ENCODE measurements at places on chromosomes 7 and 10.

GRCh38 chr7:140235114-140235513 is 58.3 kb upstream of the KDM7A start:
- DNase-seq, result no peak

DNA sequence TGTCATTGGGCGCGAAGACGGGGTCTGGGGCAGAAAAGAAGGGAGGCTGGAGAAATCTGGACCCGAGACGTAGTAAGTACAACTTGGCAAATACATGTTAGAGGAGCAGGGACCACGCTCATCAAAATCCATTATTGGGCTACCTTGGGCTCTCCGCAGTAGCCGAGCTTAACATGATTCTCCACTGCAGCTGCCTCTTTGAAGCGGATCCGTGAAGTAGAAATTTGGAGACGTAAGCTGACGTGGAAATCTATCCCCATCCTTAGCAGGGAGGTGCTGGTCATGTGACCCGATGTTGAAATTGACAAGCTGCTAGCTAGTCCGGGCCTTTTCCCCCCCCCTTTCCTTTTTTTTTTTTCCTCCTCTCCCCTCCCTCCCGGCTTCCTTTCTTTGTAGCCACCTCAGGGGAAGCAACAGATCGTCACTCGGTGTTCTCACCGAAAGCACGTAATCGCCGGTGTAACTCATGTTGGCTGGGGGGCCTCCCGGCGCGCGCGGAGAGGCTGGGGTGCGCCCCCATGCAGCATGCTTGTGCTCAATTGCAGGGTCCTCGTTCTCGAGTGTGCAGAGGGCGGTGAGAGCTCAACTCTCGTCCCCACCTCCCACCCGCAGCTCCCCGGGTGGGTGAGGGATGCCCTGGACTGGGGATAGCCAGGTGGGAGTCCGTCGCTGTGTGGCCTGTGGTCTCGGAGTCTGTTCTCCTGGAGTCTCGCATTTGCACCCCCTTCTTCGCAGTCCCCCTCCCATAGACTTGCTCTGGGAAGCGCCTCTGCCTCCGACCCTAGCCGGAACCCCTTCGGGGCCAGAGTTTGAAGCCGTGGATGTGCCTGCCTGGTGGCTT is at the start of gene HOXA11:
Gene HOXA11 (minus strand): TSS at position 220 of the 841 bp plus-strand sequence. CDS start 88 bp downstream, at position 132.
- peak; percentile 97 for DNase-seq

GRCh38 chr7:122628651-122629411 is 70.1 kb downstream of the RNF133 start:
- no peak for DNase-seq

DNA sequence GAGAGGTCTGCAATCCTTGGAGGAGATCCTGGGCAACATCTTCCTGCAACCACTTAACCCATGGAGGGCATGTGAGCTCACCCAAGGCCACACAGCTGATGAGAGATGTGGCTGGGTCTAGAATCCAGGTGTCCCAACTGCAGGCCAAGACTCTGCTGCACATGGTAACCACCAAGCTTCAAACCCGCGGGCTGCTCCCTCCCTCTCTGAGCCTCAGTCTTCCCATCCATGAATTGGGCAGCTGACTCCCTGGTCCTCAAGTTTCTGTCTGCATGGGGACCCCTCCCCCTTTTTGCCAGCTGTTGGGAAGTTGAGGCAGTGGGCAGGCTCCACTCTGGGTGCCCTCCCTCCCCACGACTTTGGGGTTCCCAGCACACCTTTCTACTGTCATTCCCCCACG is 20.9 kb upstream of the INMT start:
- DNase-seq, result no peak

- no peak for DNase-seq
Observed at GRCh38 chr7:38822549-38822948, 86.4 kb downstream of the VPS41 start.

- DNase-seq, result no peak
Observed at GRCh38 chr10:33085313-33085833, 127.3 kb upstream of the ITGB1 start.

- peak; percentile 91 for DNase-seq
Observed at GRCh38 chr10:31034098-31034909, 2.6 kb upstream of the ZNF438 start.

DNA sequence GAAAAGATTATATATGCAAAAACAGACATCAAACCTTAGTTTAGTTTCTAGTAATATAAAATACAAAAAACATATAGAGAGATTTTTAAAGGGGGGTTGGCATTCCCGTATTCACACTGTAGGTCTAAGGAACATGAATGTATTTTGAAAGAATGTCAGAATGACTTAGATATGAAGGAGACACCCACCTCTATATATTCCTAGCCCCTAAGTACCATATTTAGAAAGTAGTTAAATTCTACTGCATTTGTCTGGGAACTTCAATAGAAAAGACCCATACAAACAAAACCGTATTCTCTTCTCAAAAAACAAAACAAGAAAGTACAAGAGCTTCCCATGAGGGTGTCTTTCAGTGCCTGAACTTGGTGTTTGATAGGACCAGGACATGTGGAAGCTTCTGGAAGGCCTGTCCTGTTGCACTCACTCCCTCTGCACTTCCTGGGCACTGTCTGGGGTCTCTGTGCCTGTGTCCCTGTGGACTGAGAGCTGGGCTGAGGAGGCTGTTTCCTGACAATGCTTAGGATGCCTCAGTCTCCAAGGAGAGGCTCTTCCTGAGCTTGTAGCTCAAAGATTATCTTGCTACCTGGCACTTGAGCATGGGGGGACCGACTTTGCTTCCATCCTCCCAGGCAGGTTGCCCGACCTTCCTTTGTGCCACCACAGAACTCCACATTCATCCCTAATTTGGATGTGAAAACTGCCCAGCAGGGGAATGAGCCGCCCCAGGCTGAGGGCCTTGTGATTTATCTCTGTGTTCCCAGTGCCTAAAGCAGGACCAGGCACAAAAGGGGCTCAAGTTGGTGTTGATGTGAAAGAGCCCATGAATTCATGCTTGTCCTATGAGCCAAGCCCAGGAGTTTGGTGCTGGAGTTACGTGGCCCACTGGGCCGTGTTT is 44.4 kb upstream of the KLF6 start:
- peak; percentile 27 for DNase-seq

- DNase-seq, result no peak
Observed at GRCh38 chr7:81051811-81052413, 133.1 kb upstream of the SEMA3C start.

- DNase-seq, result no peak
Observed at GRCh38 chr10:72218726-72219125, 2.6 kb upstream of the ASCC1 start.

GRCh38 chr10:60870416-60870728 is 73.6 kb downstream of the RHOBTB1 start:
- no peak for DNase-seq

GRCh38 chr10:55822096-55822495 is 539.0 kb downstream of the ZWINT start:
- DNase-seq, result no peak

DNA sequence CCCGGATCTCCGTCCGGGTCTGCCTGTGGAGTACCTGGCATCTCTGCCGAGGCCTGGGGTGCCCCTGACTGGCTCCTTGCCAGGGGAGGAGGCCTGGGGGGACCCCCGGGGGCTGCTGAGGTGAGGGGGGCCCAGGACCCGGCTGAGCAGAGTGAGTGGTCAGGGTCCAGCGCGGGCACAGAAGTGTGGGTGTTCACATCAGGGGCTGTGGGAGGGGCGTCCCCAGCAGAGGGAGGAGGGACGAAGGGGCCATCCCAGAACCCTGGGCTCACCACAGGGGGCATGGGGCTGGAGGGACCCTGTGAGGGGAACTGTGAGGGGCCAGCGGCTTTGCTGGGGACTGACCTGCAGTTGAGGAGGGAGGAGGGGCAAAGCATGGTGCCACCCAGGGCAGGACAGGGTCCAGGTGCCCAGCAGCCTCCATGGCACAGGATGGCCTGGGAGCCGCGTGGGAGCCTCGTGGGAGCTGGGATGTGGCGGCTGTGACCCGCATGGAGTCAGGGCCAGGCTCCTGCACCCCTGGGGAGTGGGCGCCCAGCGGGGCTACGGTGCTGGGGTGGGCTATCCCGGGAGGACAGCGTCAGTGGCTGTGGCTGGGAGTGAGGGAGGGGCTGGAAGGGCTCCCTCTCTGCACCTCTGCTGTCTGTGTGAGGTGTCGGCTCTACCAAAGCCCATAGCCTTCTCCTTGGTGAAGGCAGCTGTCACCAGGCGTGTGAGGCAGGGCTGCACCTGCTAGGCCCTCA is 91.2 kb downstream of the DNAJB6 start:
- DNase-seq, result no peak

- DNase-seq, result no peak
Observed at GRCh38 chr10:130708465-130709070, 572.4 kb downstream of the GLRX3 start.

DNA sequence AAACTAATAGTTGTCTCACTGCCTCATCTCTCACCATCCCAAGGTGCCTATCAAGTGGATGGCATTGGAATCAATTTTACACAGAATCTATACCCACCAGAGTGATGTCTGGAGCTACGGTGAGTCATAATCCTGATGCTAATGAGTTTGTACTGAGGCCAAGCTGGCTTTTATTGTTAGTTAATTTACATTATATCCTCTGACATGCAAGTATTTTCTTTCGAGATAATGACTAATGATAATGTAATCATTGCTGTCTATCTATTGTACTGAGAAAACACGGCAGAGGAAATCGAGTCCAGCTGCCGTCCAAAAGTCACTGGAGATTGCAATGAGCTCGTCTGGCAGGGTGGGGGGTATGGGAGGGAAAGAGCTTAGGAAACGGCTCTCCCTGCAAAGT is 172.4 kb upstream of the LANCL2 start:
- DNase-seq, result peak; percentile 92

- peak; percentile 95 for DNase-seq
Observed at GRCh38 chr7:115230882-115231571, 309.1 kb downstream of the MDFIC start.

GRCh38 chr7:148975896-148976295 is 52.4 kb downstream of the PDIA4 start:
- no peak for DNase-seq

GRCh38 chr10:70266701-70267100 is 17.1 kb downstream of the NPFFR1 start:
- no peak for DNase-seq

GRCh38 chr10:11120711-11121110 is 103.0 kb downstream of the CELF2 start:
- no peak for DNase-seq
